Effector memory CD4-positive, alpha-beta T cell (primary cell): ENCODE measurements at places on chromosomes 6 and 20.
A peak's percentile ranks its signal among the peaks of the same experiment; 100 is the strongest.

DNA sequence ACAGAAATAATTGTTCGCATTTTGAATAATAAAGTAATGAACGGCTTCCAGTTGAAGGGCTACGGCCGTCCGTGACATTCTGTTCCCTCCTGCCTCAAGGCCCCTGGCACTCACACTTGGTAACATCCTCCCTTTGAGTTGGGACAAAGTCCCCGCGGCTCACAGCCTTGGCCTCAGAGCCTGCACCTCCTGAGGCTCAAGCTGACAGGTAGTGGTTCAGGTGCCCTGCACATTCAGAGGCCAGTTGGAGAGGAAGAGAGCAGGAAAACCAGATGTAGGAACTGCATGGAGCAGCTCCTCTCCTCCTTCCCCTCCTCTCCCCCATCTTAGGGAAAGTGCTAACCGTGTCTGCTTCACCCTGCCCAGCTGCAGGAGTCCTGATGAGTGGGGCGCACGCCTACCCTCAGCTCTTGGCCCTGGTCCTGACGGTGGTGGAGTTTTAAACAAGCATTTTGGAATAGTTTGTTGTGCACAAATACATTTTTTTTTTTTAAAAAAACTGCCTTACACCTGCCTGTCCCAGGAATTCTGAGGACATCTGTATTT is 393.1 kb downstream of the SMOC2 start:
- H3K27me3 ChIP-seq, result no peaks in the 10 kb centered on the region
- no peaks in the 10 kb centered on the region for H3K36me3 ChIP-seq
- H3K27ac ChIP-seq, result no peak overlapping the region
- DNase-seq, result no peak
- no peaks in the 10 kb centered on the region for H3K4me1 ChIP-seq

DNA sequence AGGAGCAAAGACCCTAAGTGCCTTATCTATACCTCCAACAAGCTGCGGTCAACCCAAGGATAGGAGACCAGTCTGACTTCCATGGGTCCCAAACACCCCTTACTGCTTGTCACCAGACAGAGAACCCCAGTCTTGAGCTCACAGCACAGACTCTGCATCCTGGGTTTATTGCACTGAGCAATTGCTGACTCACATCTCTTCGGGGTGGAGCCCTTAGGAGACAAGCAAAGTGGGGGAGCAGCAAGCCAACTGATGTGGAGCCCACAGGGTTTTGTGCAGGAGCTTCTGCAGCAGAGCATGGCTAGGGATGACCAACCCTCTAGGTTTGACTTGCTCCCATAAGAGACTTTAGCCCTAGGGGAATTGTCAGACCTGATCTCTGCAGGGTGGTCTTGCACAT is 38.6 kb upstream of the EYS start:
- no peak for DNase-seq
- H3K27ac ChIP-seq, result no peak overlapping the region
- H3K27me3 ChIP-seq, result no peaks in the 10 kb centered on the region
- H3K4me1 ChIP-seq, result no peaks in the 10 kb centered on the region
- H3K36me3 ChIP-seq, result no peaks in the 10 kb centered on the region
- H3K4me3 ChIP-seq, result no peak overlapping the region

GRCh38 chr20:52768694-52769093 is 203.5 kb upstream of the TSHZ2 start:
- no peaks in the 10 kb centered on the region for H3K36me3 ChIP-seq
- H3K4me1 ChIP-seq, result no peaks in the 10 kb centered on the region
- no peak for DNase-seq

GRCh38 chr20:17571153-17571527 is 1.3 kb downstream of the DSTN start:
- H3K4me1 ChIP-seq, result peaks cover 7% of the 10 kb centered on the region
- peak overlapping the region; percentile 92 for H3K4me3 ChIP-seq
- no peaks in the 10 kb centered on the region for H3K36me3 ChIP-seq
- DNase-seq, result no peak
- no peaks in the 10 kb centered on the region for H3K27me3 ChIP-seq

- no peaks in the 10 kb centered on the region for H3K36me3 ChIP-seq
- no peaks in the 10 kb centered on the region for H3K27me3 ChIP-seq
- no peak overlapping the region for H3K27ac ChIP-seq
Observed at GRCh38 chr6:163729127-163729872, 314.8 kb downstream of the QKI start.

GRCh38 chr6:126919947-126920346 is 198.5 kb upstream of the RSPO3 start:
- no peaks in the 10 kb centered on the region for H3K27me3 ChIP-seq
- H3K36me3 ChIP-seq, result no peaks in the 10 kb centered on the region
- no peaks in the 10 kb centered on the region for H3K4me1 ChIP-seq
- H3K27ac ChIP-seq, result no peak overlapping the region
- H3K4me3 ChIP-seq, result no peak overlapping the region
- DNase-seq, result no peak

GRCh38 chr20:3885715-3886114 is 3.5 kb upstream of the PANK2 start:
- H3K4me1 ChIP-seq, result peaks cover 7% of the 10 kb centered on the region
- no peak overlapping the region for H3K4me3 ChIP-seq
- no peaks in the 10 kb centered on the region for H3K36me3 ChIP-seq
- no peak overlapping the region for H3K27ac ChIP-seq
- H3K27me3 ChIP-seq, result no peaks in the 10 kb centered on the region

- H3K27ac ChIP-seq, result no peak overlapping the region
- no peaks in the 10 kb centered on the region for H3K36me3 ChIP-seq
- DNase-seq, result no peak
- no peak overlapping the region for H3K4me3 ChIP-seq
- H3K4me1 ChIP-seq, result no peaks in the 10 kb centered on the region
Observed at GRCh38 chr20:10802236-10802635, 128.4 kb upstream of the JAG1 start.

GRCh38 chr6:132919045-132919860 is 104.9 kb downstream of the RPS12 start:
- no peaks in the 10 kb centered on the region for H3K4me1 ChIP-seq
- H3K27ac ChIP-seq, result no peak overlapping the region
- H3K36me3 ChIP-seq, result no peaks in the 10 kb centered on the region
- no peak overlapping the region for H3K4me3 ChIP-seq
- H3K27me3 ChIP-seq, result no peaks in the 10 kb centered on the region

GRCh38 chr6:26103141-26103769 is 16.0 kb downstream of the HFE start:
- H3K4me3 ChIP-seq, result no peak overlapping the region
- peak overlapping the region; percentile 83 for H3K27ac ChIP-seq
- no peak for DNase-seq
- H3K4me1 ChIP-seq, result peaks cover 9% of the 10 kb centered on the region

GRCh38 chr6:118574051-118574865 is 26.2 kb downstream of the PLN start:
- no peak for DNase-seq
- peaks cover 43% of the 10 kb centered on the region for H3K36me3 ChIP-seq
- no peak overlapping the region for H3K27ac ChIP-seq
- no peaks in the 10 kb centered on the region for H3K4me1 ChIP-seq

DNA sequence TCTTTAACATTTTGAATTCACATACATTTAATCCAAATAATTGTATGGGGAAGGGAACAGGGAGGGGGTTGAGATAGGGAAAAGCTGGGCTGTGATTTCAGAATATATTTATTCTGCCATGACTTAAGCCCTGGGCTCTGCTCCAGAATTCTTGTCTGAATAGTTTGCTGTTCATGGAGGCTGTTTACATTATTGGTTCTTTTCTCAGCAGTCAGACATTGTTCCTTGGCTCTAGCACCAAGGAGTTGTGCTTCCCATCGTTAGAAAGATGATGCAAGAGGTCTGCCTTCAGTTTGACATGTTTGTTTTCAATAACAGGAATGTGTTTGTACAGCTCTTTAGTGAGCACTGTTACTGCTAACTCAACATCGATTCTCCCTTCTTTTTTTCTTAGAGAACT is 198.8 kb upstream of the CDYL start:
- DNase-seq, result no peak
- H3K4me1 ChIP-seq, result no peaks in the 10 kb centered on the region
- H3K36me3 ChIP-seq, result no peaks in the 10 kb centered on the region
- no peak overlapping the region for H3K27ac ChIP-seq
- no peak overlapping the region for H3K4me3 ChIP-seq

DNA sequence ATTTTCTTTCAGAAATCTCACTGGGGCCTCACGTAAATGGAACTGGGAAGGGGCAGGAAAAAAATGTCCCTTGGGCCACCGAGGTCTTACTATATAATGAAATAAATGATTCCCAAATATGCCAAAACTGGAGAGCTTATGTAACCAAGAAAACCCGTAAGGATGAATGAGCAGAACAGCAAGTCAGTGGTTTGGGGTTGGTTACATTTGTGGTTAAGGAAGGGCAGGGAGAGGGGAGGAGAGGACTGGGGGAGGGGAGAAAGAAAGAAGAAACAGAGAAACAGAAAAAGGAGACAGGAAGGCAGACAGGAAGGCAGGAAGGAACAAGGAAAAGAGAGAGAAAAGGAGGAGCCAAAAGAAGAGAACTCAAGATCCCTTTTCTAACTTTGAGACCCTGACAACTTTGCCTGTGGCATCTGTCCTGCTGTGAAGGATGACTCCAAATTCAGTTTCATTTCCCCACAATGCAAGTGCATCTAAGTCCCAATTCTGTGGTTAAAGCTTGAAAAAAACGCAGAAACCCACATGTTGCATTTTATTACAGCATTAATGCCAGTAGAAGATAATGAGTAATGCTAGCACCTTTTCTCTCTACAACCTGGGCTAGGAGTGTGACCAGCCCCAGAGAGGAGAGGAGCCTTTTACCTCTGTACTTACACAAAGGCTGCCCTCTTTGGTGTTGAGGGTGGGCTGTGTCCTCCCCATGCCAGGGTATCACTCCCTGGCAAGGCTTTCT is 10.8 kb upstream of the ARMC2 start:
- no peak for DNase-seq
- H3K4me1 ChIP-seq, result no peaks in the 10 kb centered on the region
- no peaks in the 10 kb centered on the region for H3K27me3 ChIP-seq
- no peak overlapping the region for H3K27ac ChIP-seq
- H3K36me3 ChIP-seq, result no peaks in the 10 kb centered on the region
- no peak overlapping the region for H3K4me3 ChIP-seq
